Liver (tissue), 10 donors: ENCODE measurements at places on chromosomes 12 and 14. TPM values are rescaled to one million over a fixed set of nuclear protein-coding genes. Genes with fewer than 3 reads are reported as not detected.

Gene FAM186B
- total RNA-seq = 0.19 TPM

DNA sequence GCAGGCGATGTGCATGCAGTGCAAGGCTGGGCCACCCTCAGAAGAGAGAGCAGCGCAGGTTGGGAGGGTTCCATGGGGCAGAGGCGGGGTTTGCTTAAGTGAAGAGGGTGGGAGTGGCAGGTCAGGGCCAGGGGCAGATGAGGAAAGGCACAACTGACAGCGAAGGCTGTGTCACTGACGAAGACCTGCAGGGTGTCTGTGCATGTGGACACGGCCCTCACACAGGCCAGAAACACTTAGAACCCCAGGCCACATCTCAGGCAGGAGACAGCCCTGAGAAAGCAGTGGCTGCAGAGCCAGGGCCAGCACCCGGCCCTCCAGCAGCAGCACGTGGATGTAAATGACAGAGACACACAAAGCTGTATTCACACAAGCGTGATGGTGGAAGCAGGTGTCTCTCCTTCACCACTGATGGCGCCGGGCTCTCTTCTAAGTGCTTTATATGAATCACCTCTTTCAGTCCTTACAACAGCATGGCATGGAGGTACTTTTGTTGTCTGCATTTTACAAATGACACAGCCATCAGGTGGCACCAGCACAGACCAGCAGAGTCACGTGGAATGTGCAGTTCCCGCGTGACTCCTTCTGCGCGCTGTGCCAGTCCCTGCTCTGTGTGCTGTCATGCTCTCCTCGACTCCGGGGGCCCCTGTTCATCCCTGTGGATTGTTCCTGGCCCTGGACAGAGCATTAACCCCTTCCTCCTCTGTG, 54.6 kb downstream of the TSPAN11 start:
- H3K27me3 ChIP-seq = no peaks in the 10 kb centered on the region
- no peak for DNase-seq
- no peaks in the 10 kb centered on the region for H3K36me3 ChIP-seq
- H3K4me1 ChIP-seq = no peaks in the 10 kb centered on the region
- no peak overlapping the region for H3K4me3 ChIP-seq
- no peak overlapping the region for H3K27ac ChIP-seq

- no peak overlapping the region for H3K27ac ChIP-seq
- peaks cover 2% of the 10 kb centered on the region for H3K4me1 ChIP-seq
- no peaks in the 10 kb centered on the region for H3K27me3 ChIP-seq
- H3K36me3 ChIP-seq = peaks cover 47% of the 10 kb centered on the region
- DNase-seq = no peak
Measured at GRCh38 chr12:113396200-113396599, 7.5 kb downstream of the SDS start.

DNA sequence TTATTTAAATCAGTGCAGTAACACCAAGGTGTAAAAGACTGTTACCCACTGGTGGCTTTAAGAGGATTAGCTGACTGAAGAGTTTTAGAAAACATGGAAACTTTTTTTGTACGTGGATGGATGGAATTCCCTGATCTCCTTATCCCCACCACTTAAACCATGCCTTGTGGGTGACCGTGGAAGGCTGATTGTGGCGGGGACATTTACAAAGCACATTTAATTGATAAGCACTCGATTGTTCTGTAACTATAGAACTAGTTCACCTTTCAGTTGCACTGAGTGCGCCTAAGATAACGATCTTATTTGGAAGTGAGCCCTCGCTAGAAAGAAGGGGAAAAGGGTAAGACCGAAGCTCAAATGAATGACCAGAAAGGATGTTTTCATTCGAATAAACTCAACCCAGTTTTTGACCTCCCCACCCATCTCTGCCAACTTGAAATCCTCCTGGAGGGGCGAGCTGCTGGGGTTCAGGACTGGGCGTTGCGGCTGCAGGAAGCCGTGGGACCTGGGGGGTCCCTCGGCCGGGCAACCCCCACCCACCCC, 688 bp upstream of the RASSF3 start:
- DNase-seq = no peak
- H3K27me3 ChIP-seq = no peaks in the 10 kb centered on the region
- H3K4me3 ChIP-seq = peak overlapping the region; percentile 2

- H3K4me1 ChIP-seq = no peaks in the 10 kb centered on the region
- H3K27ac ChIP-seq = no peak overlapping the region
- H3K4me3 ChIP-seq = no peak overlapping the region
- H3K27me3 ChIP-seq = no peaks in the 10 kb centered on the region
- DNase-seq = no peak
- no peaks in the 10 kb centered on the region for H3K36me3 ChIP-seq
Measured at GRCh38 chr12:73452672-73453469, 1084.8 kb upstream of the ATXN7L3B start.
